ENCODE measurements at places on chromosomes 16 and 17.
A peak's percentile ranks its signal among the peaks of the same experiment; 100 is the strongest.

DNA sequence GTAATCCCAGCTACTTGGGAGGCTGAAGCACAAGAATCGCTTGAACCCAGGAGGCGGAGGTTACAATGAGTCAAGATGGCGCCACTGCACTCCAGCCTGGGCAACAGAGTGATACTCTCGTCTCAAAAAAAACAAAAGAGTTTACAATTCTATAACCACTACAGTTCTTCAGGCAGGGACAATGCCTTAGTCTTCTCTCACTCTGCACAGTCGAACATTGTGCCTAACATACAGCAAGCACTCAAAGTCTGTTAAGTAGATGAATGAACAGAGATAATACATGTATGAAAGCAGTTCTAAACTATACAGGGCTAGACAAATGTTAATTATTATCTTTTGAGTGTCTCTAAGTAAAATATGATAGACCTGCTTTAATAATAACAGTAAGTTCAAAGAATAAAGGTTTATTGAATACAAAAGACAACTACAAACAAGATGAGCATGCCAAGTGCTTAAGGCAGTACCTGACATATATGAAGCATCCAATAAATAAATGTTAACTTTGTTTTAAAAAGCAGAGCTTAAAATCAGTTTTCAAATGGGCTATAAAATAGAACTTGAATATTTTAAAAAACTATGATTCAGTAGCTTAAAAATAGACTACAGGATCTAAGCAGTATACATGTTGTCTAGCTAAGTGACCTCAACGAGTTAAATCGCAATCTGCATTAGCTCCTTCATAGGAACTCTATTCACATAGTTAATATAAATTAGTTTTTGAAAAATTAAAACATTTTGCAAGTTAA is 19.3 kb downstream of the INTS2 start:
- no peak for ATAC-seq

GRCh38 chr17:72219137-72219823 is 98.5 kb downstream of the SOX9 start:
- no peak for ATAC-seq

DNA sequence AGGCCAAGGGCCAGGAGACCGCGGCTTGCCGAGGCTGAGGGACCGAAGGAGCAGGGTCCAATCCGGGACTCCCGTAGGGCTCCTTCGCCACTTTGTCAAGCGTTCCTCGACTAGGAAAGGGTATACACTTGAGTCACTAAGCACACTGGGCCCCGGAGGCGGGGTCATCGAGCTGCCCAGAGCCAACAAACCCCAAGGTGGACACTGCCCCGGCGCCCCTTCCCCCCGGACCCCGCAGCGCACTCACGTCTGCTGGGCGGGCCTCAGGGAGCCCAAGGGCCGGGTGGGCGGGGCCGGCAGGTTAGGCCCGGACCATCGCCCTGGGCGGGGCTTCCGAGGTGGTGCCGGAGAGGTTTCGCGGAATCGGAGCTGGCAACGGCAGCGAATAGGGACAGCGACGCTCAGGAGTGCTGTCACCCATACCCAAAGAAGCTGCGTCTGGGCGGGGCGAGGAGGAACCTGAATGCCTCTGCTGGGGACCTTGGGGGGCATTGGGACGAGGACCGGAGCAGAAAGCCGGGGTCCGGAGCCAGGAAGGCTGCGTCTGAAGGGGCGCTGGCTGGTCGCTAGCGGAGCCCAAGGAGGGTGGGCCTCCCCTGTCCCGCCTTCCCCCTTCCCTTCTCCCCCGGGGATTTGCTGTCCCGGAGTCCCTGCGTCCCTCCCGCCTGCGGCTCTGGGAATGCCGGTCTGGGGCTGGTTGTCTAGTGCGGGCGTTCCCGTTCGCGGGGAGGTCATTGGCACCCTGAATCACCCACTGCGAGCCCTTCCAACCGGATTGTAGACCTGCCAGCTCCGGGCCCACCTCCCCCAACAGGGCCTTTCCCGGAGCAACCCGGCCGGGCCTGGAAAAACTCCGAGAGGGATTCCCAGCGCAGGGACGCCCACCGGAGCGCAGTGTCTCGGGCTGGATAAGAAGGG is 118.2 kb upstream of the SMURF2 start:
- ATAC-seq: peak; percentile 49

DNA sequence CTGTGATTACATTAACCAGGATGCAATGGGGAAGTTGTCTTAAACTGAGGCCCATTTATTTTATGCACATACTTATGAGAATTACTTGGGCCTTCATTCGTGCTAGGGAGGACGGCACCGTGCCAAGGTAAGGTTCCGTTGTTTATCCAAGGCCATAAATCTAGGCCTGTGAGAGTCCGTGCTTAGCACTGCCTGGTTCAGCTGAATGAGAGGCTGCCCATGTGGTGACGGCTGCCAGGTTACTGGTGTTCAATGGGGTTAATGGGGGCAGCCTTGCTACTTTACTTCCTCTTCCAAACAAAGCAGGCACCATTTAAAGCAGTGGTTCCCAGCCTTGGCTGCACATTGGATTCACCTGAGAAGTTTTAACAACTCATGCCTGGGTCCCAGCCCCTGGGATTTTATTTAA is 135.1 kb upstream of the NOL11 start:
- ATAC-seq: no peak

- ATAC-seq: no peak
Observed at GRCh38 chr17:8143581-8144400, 8.4 kb downstream of the PER1 start.

DNA sequence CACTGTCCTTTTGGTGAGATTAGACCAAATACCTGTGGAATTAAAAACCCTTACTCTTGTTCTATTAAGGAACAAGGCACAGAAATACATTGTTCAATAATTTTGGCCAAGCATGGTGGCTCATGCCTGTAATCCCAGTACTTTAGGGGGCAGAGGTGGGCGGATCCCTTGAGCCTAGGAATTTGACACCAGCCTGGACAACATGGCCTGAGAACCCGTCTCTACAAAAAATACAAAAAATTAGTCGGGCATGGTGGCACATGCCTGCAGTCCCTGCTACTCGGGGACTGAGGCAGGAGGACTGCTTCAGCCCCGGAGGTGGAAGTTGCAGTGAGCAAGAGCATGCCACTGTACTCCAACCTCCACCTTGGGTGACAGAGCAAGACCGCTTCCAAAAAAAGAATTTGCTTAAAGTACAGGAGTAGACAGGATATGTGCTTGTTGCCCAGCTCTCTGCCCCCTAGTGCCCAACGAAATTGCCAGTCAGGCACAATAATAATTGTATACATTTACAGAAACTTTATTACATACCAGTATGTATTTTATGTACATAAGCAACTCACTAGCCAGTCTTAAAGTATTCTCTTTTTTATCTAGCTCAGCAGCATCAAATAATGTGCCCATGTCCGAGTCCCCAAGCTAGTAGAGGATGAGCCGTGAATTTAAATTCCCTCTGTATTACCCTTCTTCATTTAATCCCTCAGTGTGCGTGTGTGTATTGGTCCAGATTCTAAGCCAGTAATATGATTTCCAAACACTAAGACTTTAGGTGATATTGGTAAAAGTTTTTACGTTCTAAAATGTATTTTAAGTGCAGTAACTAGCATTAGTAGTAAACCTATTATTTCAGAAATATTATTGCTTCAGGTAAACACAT is 1.4 kb downstream of the THUMPD1 start:
- ATAC-seq: no peak
